Muscle of arm (tissue), 14 donors: ENCODE measurements at places on chromosomes 11 and 22. TPM values are rescaled to one million over a fixed set of nuclear protein-coding genes. Genes with fewer than 3 reads are reported as not detected.
A peak's percentile ranks its signal among the peaks of the same experiment; 100 is the strongest.

- no peak for DNase-seq
Observed at GRCh38 chr11:69308491-69308911, 14.5 kb downstream of the MYEOV start.

GRCh38 chr11:3894128-3894731 lies 38.8 kb downstream of the STIM1 start:
- no peak for DNase-seq

The STARD10 gene
- polyA plus RNA-seq: 66.5 TPM

The HINFP gene
- 14.1 TPM for polyA plus RNA-seq

DNA sequence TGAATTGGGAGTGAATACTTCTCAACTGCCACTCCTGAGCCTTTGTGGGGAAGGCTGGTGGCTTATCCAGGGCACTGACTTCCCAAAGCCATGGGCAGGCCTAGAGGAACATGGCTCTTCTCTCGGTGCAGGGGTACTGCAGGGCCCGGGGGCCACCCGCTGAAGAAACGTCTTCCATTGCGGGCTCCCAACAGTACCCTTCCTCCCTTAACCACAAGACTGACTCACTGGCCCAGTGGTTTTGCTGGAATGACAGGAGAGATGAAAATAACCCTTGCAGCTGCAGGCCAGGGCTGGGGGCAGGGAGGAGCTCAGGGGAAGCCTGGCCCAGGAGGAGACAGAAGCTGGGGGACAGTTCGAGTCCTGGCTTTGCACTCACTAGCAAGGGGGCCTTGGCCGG lies 13.5 kb downstream of the TXN2 start:
- no peak for DNase-seq

DNA sequence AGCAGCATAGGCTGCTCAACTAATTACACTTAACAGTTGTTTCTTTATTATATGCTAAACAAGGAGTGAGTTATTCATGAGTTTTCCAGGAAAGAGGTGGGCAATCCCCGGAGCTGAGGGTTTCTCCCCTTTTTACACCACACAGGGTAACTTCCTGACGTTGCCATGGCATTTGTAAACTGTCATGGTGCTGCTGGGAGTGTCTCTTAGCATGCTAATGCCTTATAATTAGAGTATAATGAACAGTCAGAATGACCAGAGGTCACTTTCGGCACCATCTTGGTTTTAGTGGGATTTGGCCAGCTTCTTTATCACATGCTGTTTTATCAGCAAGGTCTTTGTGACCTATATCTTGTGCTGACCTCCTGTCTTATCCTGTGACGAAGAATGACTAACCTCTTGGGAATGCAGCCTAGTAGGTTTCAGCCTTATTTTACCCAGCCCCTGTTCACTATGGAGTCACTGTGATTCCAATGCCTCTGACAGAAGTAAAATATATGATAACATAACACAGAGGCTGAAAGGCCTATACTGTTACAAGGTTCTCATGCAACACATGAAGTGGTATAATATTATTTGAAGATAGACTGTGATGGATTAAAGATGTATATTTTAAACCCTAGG lies 41.3 kb upstream of the RDX start:
- DNase-seq: no peak

- DNase-seq: no peak
Observed at GRCh38 chr11:94494126-94494680, 419 bp downstream of the ANKRD49 start.

The SLC1A2 gene
- polyA plus RNA-seq: not detected

GRCh38 chr11:28539239-28540030 lies 431.2 kb downstream of the METTL15 start:
- DNase-seq: no peak

DNA sequence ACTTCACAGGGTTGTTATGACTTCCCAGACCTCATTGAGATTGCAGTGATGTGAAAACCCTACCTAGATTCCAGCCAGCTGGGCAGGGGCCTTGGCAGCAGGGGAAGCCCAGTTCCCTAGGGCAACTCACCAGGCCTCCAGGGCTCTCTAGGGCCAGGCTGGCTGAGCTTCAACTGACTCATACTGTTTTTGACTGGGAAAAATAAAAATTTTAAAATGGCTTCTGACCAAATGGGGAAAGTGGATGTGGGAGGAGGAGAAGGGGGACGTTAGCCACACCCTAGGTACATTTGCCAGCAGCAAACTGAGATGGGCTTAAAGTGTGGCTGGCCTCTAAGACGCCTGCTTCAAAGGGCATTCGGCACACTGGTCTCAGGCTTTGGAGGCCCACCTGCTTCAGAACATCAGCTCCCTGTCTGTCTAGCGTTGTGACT lies 39.0 kb downstream of the BMAL1 start:
- no peak for DNase-seq

The KDM4D gene
- polyA plus RNA-seq: not detected

DNA sequence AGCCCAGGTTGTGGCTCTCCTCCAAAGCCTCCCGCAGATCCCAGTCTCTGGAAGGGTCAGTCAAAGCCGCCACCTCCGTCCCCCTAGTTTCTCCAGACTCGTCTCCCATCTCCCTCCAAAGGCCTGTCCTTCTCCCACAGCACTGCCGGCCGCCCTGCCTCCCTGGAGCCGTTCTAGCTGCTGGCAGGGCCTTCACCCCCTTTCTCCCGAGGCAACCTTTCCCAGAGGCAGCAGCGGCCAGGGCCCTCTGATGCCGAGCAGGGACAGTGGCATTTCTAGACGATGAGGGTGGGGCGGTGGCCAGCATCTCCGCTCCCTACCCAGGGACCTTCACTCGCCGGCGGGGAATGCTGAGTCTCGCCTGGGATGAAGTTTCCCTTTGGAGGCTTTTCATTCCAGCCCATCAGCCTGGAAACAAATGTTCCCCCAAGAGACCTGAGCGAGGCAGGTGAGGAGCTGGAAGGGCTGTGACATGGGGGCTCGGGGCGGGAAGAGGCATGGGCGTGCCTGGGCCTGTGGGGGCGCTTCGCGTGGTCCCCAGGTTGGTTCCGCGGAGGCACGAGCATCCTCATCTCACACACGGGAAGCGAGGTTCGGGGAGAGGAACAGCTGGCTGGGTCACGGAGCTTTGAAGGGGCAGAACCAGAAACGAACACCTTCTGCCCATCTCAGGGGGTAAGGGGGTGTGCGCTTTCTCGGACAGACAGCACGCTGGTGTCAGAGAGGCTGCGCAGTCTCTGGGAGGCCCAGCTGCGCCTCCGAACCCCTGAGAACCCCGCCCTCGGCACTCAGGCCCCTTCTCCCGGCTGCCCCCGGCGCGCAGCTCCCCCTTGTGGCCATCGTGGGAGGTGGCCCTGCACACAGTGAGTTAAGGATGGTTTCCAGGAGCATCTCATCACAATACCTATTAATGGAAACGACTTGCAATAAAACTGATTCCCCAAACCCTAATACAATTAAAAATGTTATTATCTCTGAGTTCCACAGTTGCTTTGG lies 18.1 kb upstream of the KLHL35 start:
- DNase-seq: no peak

GRCh38 chr11:60867871-60868681 lies 734 bp downstream of the ZP1 start:
- no peak for DNase-seq

- DNase-seq: no peak
Observed at GRCh38 chr22:35217527-35217926, 39.8 kb upstream of the HMGXB4 start.

The APOBEC3C gene
- polyA plus RNA-seq: 5.1 TPM

GRCh38 chr11:452203-452744 lies 2.2 kb downstream of the PTDSS2 start:
- DNase-seq: no peak

The CNGA4 gene
- polyA plus RNA-seq: 0.10 TPM

The GLYAT gene
- polyA plus RNA-seq: not detected

DNA sequence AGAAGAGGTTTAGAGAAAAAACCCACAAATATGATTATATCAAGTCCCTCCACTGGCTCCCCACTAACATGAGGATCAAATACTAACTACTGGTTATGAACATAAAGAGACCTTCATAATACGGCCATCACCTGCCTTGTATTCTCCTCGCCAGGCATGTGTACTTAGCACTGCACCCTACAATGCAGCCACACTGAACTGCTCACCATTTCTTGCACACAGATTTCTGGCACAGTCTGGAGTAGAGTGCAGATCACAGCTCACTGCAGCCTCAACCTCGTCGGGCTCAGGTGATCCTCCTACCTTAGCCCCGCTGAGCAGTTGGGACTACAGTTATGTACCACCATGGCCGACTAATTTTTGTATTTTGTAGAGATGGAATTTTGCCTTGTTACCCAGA lies 13.1 kb downstream of the OSBP start:
- no peak for DNase-seq

The GAB4 gene
- not detected for polyA plus RNA-seq

The F2 gene
- 0.28 TPM for polyA plus RNA-seq

- DNase-seq: no peak
Observed at GRCh38 chr11:71209181-71209580, 43.2 kb downstream of the SHANK2 start.

GRCh38 chr22:20430720-20431510 lies 6.7 kb downstream of the SCARF2 start:
- no peak for DNase-seq

DNA sequence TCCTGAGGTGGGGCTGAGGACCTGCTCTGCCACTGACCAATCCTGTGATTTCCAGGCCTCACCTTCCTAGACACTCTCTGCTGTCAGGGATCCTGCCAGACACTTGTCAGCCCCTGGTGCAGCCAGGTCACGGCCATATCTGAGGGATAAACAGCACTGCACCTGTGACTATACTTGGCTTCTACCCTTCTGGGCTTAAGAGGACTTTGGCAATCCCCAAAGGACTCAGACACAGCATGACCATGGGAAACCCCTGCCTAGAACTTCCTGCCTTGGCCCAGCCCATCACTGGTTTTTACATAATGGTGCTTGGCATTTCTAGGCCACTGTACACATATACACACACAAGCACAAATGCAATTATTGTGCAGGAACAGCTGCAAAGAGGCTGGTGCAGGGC lies 11.6 kb upstream of the OLFML1 start:
- no peak for DNase-seq

The RASL10A gene
- polyA plus RNA-seq: not detected

The A4GALT gene
- polyA plus RNA-seq: 21.6 TPM

The TEX54 gene
- 0.42 TPM for polyA plus RNA-seq

- peak; percentile 84 for DNase-seq
Observed at GRCh38 chr22:40491990-40492631, 121.7 kb downstream of the SGSM3 start.
